ENCODE measurements at places on chromosomes 1 and 21.

DNA sequence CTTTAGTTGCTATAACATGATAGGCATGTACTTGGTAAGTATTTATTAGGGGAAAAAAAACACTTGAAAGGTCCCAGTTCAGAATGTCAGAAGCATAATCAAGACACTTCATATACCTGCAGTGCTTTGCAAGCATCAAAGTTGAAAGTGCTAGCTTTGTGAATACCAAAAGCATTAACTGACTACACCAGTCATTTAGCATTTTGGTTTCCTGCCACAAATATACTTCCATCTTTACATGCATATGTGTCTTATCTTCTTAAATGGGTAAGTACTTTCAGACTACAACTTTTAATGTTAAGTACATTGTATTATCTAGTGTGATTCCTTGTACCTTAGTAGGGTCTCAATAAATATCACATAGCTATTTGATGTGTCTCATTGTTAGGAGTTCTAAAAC is 43.7 kb downstream of the AKT3 start:
- no peak for DNase-seq

GRCh38 chr1:6462412-6463119 is 3.4 kb downstream of the TNFRSF25 start:
- DNase-seq, result no peak

DNA sequence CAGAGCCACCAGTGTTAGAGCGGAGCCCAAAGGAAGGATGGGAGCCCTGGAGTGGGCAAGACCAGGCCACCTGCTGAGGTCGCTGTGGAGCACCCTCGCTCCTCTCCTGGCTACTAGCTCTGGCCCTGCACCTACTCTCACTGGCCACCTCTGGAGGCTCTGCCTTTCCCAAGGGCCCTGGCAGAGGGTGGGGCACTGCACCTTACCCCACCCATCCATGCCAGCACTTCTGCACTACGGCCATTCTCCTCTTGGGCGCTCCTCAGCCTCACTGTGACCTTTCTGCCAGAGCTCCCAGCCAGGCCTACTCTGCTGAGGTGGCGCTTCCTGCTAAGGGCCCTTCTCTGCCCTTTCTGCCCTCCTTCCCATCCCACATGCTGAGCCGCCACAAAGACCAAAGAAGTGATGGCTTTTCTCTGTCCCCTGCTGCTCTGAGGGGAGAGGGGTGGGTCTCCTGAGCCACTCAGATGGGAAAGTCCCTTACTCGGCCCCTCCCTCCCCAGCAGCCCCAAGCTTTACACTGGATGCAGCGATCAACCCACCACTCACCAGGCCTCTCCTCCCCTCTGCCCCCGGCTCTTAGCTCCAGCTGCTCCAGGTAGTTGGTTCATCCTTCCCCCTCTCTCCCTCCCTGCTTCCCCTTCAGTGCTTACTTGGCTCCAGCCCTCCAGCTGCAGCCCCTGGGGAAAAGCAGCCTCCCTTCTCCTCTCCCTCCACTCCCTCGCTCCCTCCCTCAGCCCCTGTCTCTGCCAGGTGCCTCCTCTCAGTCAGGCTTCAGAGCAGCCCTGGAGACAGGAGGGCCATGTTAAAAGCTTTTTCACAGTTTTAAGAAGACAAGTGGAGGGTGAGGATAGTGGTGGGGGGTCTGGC is 14.8 kb upstream of the TMEM222 start:
- DNase-seq, result no peak

GRCh38 chr1:116945421-116945820 is 35.7 kb downstream of the PTGFRN start:
- DNase-seq, result no peak

DNA sequence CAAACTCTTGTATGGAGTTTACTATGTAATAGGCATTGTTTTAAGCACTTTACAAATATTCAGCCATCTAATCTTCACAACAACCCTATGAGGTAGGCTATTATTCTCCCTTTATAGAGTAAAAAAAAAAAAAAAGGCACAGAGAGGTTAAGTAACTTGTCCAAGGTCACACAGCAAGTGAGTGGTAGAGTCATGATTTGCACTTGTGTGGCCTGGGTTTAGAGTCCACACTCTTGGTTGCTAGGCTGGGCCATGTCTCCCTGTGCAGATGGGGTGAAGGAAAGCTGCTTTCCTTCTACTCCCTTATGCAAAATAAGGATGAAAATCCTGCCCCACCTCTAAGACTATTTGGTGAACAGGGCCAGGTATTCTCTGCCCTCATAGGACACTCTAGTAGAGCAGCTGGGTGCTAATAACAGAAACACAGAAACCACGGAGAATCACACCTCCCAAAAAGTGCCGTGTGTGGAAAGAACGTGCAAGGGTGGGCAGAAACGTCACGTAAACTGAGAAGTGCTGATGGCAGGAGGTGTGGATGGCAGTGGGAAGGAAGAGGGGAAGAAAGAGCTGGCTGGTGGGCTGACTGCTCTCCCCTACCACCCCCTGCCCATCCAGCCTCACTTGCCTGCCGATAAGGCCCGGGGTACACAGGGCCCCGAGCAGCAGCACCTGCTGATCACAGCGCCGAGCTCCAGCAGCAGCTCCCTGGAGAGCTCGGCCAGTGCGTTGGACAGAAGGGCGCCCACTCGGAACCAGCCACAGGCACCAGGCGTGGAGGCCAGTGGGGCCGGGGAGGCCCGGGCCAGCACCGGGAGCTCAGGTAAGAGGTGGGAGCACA is 28.3 kb upstream of the VPS13D start:
- DNase-seq, result no peak

GRCh38 chr21:40719615-40720014 is 127.3 kb downstream of the DSCAM start:
- DNase-seq, result no peak

DNA sequence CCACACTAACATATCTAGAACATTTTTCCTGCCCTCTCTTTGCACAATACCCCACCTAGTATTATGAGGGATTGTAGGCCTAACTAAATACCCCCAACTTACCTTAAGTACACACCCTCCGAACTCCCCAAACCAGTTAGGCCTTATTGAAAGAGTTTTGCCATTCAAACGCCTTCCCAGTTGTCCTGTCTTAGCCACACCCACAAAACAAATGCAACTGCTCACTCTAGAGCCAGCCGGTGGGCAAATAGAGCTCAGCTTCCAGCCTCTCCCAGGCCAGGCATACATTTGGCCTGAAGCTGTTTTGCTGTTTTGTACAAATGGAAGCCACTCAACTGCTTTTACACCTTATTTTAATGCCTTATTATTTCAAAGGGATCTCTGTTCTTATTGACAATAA is 224.2 kb upstream of the RUNX1 start:
- no peak for DNase-seq

DNA sequence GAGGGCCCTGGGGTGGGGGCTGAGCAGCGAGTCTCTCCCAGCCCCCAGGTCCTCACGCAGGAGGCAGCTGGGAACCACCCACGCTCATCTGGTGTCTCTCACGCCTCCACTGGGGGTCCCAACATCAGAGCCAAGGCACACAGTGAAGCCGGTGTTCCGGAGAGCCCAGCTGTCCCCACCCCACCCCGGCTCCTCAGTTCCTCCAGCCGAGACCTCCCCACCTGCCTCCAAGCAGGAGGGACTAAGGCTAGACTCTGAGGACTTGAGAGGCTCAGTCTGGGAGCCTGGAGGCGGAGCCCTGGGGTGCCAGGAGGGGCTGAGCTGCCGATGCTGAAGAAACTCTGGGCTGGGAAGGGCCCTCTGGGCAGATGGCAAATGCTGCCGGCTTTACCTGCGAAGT is 1.6 kb upstream of the HPCA start:
- no peak for DNase-seq

- DNase-seq, result no peak
These were observed 8.2 kb downstream of the DMRTB1 start for GRCh38 chr1:53467391-53467790.

DNA sequence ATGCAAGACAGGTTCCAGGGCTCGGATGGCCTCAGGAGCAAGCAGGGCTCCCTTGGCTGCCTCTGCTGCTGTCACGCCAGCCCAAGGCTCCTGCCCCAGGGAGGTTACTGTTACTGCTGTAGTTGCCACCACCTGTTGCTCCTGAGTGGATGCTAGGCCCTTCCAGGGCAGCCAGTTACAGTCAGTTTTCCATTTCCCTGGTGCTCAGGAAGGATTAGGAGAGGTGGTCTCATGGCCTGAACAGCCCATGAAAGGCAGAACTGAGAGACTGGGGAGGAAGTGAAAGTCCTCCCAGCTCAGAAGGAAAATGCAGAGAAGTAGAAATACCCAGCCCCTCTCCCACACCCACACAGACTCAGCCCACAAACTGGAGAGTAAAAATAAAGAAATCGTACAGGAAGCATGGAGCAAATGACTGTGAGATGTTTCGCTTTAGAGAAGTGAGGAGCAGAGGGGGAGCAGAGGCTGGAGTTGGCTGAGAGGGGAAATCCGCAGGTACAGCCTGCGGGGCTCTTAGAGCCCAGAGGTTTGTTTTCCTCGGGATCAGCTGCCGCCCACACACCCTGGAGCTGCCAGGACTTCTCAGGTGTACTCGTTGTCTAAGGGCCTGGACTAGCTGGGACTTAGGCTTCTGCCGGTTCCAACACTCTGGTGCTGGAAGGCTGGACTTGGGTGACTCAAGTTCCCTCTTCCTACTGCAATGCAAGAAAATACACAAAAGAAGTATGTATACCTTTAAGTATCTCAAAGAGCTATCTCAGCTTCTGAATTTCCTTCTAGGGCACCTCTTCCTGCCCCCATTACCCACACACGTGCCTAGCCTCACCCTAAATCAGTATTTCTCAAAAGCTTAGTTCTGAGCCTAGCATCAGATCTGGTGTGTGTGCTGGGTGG is 2.3 kb downstream of the IL6R start:
- no peak for DNase-seq

DNA sequence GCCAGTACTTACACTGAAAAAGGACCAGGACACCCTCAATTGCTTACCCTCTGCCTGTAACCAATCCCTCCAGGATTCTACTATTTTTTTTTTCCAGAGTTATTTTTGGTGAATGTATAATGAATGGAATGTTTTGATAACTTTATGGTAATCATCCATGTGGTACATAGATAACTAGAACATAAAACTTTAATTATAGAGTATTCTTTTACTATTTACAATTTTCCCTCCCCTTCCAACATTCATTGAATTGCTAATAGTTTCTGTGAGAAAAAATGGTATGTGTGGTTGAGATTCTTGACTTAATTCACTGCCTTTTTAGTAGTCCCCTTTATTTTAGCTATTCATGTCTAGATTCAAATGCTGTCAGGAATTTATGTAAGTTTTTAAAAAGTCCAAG is 164.6 kb downstream of the CYYR1 start:
- peak; percentile 36 for DNase-seq

DNA sequence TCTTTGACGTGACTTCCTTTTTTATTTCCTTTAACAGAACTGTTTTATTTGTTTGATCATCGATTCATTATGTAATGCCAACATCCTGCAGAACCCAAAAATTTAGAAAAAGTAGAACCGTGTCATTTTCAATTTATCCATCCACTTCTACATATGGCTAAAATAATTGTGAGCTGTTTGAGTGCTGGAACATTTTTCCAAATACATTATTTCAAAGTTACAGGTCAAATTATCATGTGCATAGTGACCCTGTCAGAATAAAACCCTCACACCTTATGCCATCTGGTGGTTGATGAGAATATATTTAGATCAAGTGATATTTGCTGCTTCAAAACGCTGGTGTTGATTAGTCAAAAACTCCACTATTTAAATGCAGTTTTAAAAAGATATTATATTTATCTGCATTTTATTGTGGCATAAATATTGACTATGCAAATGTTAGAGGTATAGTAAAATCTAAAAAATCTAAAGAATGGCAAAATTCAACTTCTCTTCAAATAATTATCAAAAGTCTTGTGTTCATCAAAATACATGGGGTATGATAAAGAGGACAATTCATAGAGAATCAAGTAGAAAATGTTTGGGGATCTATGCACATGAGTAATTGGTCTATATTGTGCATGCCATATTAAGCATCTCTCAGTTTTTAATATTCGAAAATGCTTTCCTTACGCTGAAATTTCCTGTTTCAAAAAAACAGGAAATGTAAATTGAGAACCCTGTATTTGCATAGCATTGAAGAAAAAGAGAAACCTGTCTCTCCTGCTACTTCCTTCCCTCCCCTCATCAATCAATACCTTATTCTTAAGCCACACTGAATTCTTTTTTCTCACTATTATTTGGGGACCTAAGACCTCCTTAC is 39.7 kb downstream of the UBE2U start:
- peak; percentile 21 for DNase-seq

GRCh38 chr1:3922201-3922725 is 22.2 kb upstream of the C1orf174 start:
- no peak for DNase-seq

DNA sequence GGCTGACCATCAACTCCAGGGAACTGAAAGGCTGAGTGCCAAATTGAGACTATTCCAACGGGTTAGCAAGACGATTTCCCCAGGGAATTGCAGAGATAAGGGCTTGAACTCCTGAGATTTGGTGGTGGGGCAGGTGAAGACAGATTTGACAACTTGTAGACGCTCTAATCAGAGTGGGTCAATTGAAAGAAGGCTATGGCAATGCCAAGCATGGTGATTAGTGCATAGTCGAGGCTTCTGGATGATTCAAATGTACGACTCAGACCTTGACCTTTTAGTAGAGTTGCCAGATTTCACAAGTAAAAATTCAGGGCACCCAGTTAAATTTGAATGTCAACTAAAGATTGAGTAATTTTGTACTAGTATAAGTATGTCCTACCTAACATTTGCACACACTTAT is 302.1 kb upstream of the SPAG17 start:
- no peak for DNase-seq

DNA sequence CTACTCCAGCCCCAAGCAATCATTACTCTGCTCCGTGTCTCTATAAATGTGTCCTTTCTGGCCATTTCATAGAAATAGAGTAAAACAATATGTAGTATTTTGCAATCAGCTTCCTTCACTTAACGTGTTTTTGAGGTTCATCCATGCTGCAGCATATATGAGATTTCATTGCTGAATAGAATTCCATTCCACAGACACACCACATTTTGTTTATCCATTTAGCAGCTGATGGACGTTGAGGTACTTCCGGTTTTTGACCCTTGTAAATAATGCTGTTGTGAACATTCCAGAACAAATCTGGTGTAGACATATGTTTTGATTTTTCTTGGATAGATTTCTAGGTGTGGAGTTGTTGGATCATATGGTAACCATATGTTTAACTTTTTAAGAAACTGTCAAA is 30.7 kb downstream of the ADAM30 start:
- DNase-seq, result peak; percentile 94

DNA sequence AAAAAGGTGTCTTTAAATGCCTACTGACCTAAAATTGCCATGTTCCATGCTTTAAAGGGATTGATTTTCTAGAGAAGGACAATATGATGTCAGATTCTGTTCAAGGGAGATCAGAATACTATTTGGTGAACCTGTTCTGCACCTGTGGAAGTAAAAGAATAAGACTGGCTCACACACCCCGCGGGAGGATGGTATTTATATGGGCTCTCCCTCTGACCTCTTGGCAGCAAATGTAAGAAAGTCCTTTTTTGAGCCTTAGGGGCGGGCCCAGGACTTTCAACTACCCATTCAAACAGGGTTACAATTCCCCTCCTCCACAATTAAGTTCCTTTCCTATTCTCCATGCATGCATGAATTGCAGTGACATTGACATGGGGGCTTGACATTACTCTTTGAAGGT is 42.1 kb downstream of the WASF2 start:
- DNase-seq, result no peak
